ENCODE measurements at places on chromosomes 11 and 22.

- no peak for DNase-seq
Observed at GRCh38 chr22:37632174-37633088, 7.0 kb upstream of the SH3BP1 start.

DNA sequence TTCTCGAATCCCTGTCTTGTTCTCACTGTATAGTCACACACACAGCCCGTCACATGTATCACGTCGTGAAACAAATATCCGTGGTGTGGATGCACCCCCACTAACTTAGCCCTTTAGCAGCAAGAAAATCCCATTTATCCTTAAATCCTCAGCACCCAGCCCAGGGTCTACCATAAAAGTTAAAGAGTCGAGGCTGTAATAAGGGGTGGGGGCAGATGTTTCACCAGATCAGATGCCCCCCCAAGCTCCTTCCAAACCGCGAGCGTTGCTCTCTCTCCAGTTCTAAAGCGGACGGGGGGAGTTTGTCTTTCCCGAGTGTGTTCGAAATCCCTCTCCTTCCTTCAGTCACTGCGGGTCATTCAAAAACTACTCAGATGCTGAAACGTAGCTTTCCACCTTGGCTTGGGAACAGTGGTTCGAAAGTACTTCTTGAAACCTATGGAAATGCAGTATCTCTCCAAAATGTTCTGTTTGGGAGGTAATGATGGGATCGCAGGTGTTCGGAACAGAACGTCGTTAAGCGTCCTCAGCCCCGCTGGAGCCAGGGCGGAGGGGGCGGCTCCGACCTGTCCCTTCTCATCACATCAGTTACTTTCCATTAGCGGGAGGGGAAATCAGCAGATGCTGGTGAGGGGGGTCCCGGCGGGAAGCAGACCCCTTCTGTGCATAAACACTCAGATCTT is 156.2 kb downstream of the BRD1 start:
- peak; percentile 40 for DNase-seq

- DNase-seq, result no peak
Observed at GRCh38 chr22:46730568-46731245, 7.3 kb downstream of the CERK start.

DNA sequence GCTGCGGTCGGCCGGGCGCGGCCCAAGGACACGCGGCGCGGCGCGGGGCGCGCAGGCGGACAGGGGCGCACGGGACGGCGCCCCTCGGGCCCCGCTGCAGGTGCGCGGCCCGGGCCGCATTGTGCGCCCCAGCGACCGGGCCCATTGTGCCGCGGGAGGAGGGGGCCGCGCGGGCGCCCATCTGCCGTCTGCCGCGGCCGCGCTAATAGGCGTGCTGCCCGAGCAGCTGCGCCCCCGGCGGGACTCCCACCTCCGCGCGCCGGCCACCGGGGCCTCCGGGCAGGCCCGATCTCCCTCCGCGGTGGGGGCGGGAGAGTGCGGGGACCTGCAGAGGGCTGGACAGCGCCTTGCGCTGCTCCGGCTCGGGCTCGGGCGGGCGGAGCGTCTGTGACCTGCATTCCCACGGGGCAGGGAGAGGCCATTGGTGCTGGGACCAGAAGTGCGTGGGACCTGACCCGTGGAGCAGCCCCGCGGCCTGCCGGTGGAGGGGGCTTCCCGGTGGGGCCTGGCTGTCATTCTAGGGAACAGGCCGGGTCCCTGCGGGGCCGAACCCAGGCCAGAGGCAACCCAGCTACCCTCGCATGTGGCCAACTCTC is 933 bp downstream of the BRSK2 start:
- DNase-seq, result peak; percentile 90

DNA sequence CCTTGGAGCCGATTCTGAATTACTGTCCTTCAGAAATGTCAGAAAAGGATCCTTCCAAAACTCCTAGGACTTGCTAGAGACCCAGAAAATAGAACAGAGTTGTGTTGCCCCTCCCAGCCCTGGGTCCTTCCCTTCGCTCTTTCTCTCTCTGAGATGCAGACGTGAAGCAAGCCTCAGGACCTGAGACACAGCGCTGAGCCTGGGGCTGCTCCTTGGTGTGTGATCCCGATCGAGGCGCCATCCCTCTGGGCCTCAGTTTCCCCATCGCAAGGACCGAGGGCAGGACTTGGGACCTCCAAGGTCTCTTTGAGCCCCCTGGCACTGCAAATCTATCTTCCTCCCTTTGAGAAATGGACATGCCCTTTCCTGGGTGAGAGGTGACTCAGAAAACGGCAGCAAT is 533.5 kb downstream of the TBC1D22A start:
- DNase-seq, result no peak

DNA sequence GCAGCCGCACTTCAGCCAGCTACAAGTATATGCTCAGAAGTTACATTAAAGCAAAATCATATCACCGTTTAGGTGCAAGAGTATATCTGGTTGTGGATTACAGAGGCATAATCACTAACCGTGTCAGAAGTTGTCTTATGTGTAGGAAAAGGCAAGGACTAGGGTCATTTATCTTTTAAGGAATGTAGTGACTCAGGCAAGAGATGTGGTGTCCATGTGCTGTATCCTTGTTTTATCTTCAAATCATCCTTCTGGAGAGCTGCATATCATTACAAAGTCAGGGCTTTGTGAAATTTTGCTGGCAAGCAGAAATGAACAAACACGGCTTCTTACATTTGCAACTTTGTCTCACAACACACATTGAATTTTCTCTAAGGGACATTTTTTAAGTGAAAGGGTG is 12.7 kb upstream of the CHORDC1 start:
- DNase-seq, result no peak

- DNase-seq, result no peak
Observed at GRCh38 chr22:23878219-23878618, 16.0 kb upstream of the MIF start.

DNA sequence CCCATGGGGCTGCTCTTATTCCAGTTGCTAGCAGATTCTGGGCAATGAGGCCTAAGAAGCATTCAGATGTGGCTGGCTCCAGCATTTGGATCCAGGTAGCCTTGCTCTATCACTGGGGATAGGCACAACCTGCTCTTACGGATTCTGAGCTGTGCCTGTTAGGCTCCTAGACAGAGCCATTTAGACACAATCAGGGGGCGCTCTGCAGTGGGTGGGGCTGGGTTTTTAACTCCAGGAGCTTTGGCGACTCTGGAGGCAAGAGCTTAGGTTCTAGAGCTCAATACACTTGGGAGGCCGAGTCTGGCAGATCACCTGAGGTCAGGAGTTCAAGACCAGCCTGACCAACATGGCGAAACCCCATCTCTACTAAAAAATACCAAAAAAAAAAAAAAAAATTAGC is 32.0 kb downstream of the KCNC1 start:
- peak; percentile 47 for DNase-seq

DNA sequence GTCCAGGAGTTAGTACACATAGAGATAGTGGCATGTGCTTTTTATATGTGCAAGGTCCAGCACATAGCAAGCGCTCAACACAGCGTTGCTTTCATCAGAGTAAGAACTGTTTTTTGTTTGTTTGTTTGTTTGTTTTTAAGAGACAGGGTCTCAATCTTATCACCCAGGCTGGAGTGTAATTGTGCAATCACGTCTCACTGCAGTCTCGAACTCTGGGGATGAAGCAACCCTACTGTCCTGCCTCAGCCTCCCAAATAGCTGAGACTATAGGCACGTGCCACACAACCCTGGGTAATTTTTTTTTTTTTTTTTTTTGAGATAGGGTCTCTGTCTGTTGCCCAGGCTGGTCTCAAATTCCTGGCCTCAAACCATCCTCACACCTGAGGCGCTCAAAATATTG is 10.8 kb downstream of the TCN2 start:
- no peak for DNase-seq

- no peak for DNase-seq
Observed at GRCh38 chr11:106070606-106071005, 6.5 kb downstream of the KBTBD3 start.

GRCh38 chr11:31814176-31814868 is 3.2 kb upstream of the PAX6 start:
- peak; percentile 60 for DNase-seq

- DNase-seq, result no peak
Observed at GRCh38 chr11:13042873-13043342, 33.8 kb downstream of the RASSF10 start.

DNA sequence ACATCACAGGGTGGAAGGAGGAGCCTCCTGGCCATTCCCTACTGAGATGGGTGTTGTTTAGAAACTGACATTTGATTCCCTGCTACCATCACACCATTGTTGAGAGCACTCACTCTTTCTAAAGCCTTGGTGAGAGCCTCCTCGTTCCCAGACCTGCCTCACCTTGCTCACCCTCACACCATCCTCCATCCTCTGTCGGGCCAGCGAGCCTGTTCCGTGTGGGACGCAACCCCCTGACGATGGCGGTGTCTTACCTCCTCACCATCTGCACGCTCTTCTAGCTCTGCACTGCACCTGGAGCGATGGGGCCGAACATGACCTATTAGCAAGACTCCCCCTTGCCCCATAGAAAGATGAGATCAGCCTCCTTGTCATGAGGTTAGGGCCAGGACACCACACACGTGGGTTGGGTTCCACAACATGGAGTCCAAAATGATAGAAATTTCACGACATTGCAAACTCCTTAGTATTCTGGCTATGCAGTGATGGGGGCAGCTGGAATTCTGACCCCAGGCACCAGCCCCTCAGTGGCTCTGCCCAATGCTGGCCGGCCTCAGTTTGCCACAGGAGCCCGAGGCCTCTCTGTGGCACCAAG is 1017.9 kb downstream of the TBC1D22A start:
- DNase-seq, result no peak

GRCh38 chr22:49524362-49524761 is 303.3 kb downstream of the BRD1 start:
- DNase-seq, result no peak

DNA sequence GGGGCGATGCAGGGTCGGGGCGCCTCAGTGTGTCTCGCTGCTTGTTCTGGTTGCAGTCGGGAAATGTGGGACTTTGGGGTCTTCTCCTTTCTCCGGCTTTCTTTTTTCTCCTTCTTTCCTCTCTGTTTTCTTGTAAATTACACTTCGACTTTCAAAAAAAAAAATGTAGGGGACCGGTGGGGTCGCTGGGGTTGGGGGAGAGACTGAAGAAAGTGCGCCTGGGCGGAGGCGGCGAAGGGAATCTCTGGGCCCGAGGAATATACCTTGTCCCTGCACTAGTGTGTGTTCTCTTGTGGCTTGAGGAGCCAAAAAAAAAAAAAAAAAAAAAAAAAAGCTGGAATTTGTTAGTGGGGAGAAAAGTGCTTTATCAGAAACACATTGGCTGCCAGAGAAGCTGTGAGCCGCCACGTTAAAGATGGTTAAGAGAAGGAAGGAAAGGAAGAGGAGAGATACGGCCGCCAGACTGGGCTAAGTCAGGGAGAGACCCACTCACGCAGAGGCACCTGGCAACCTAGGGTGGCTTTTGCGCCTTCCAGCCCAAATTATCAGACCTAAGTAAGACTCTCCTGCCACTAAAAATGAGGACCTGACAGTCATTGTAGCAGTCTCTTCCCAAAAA is 8.4 kb upstream of the FLI1 start:
- no peak for DNase-seq

DNA sequence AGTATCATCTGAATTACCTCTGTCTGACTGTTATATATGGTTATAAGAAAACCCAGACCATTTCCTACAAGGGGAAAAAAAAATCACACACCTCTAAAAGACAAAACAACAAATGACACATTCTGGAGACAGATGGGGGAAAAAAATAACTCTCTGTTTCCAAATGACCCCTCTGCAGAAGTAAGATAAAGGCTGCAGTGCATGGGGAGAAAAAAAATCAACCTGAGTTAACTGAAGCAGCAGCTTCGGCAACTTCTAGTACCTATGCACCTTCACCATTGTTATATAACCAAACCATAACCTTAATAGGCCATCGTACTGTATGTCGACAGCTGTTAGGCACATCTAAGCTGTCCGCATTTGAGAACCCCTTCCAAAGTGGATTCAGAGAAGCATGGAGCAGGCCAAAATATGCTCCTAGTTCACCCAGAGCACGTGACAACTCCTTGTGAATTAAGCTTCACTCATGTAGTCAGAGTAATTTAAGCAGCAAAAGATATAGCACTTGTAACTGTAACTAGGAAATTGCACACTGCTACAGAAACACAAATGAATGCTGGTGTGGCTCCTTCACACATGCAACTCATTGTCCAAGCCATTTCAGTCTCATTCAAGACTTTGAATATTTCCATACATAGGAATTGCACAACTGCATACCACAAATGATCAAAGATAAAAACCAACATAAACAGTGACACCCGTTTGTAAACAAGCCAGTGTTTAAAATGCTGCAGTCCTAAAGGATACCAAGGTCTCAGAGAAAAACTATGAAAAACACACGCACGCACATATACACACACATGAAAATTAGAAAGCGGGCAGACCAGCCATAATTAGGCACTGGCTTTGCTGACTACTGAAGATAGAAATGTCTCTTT is 2.7 kb downstream of the SIK3 start:
- no peak for DNase-seq

GRCh38 chr11:10117709-10118351 is 176.2 kb downstream of the SBF2 start:
- no peak for DNase-seq

GRCh38 chr11:103681855-103682254 is 354.6 kb upstream of the DDI1 start:
- DNase-seq, result no peak

- DNase-seq, result no peak
Observed at GRCh38 chr11:83319346-83319745, 33.2 kb upstream of the CCDC90B start.

DNA sequence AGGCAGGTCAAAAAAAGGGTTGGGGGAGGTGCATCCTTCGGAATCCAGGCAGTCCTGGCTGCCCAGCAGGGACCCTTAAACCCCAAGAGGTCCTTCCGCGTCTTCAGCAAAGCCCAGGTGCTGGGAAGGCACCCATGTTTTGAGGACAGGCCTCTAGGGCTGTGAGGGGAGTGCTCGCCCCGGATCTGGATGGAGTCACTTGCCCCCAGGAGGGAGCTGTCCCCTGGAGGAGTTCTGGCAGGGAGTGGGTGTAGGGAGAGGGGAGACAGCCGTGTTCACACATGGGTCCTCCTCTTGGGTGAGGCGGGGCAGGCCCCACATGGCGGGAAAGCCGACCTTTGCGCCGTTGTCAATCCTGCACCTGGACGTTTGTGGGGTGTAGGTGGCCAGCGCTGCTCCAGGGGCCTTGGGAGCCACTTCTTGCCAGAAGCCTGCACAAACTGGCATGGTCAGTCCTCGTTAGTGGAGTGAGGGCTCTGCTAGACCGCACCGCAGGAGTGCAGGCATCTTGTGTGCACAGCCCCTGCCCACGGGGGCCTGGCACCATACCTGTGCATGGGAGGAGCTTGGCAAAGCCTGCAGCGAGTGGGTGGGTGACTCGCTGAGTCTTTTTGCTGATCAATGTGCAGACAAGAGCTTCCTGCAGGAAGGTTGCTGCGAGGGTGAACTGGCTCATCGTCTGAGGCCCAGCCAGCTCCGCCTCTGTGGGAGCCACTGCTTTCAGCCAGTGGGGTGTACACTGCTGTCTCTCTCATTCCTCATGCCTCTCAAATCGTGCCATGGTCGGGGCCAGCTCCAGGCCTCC is 16.0 kb downstream of the PPIL2 start:
- DNase-seq, result no peak
